ENCODE measurements at places on chromosomes 4 and X.
A peak's percentile ranks its signal among the peaks of the same experiment; 100 is the strongest.

- no peak for DNase-seq
These were observed 200.1 kb upstream of the PPARGC1A start for GRCh38 chr4:24089851-24090534.

DNA sequence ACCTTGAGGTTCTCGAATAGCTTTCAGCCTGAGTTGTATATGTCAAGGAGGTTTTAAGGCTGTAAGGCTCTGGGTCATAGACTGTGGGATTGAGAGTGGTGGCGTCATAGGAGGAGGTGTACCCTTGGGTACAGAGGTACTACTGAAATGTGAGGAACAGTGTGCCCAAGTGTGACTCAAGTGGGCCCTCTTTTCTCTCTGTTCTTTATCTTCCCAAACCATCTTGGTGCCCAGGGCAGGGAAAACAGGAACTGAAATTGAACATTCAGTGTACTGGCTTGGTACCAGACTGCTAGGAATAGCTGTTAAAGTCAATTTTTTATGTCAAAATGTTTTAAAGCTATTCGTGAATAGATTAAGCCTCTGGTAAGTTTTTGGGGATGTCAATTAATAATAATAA is 136.2 kb upstream of the RPS6KA3 start:
- DNase-seq = no peak

DNA sequence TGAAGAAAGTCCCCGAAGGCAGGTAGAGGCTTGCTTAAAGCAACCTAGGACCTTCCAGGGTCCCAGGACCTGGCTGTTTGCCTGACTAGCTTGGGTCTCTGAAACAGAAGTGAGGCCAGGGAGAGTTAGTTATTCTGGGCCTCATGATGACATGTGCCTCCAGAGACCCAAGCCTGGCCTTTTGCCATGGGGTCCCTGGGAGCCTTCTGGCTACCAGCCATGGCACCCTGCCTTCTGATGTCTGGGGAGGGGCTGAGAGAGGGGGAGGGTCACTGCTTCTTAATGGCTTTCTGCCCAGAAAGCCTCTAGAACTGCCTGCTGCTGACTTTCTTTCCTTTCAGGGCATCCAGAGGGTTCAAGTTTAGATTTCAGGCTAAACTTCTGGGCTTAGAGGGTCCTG is 1.0 kb upstream of the STARD8 start:
- no peak for DNase-seq

DNA sequence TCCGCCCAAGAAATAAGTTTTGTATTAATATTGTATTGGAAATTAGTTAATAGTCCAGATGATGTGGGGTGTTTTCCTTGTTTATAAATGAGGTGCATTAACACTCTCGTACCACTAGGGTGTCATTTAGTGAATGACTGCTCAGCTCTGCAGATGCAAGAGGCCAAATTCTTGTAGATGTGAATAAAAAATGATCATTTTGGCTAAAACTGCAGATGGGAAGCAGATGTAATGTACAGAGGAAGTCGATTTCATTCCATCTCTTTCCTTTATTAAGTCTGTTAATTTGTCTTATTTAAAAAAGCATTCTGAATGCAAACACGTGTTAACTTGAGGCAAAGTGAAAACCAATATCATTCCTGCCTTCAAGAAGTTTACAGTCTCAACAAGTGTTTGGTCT is 108.1 kb downstream of the DHX15 start:
- no peak for DNase-seq

GRCh38 chrX:56564921-56565840 is 1.8 kb downstream of the UBQLN2 start:
- DNase-seq = peak; percentile 43

DNA sequence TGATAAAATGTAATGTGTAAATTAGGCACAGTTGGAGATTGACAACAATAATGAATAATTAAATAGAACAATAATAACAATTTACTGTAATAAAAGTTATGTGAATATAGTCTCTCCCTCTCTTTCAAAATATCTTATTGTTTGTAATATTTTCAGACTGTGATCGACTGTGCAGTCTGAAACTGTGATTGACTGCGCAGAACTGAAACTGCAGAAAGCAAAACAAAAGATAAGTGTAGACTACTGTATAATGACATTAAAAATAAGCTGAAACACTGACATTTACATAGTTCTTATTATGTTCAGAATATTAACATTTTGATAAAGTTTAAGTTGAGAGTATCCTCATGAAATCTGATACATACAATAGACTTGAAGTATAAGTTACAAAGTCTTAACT is 371.0 kb downstream of the CCSER1 start:
- no peak for DNase-seq

- DNase-seq = no peak
These were observed 465.4 kb upstream of the GRID2 start for GRCh38 chr4:91838181-91838861.

DNA sequence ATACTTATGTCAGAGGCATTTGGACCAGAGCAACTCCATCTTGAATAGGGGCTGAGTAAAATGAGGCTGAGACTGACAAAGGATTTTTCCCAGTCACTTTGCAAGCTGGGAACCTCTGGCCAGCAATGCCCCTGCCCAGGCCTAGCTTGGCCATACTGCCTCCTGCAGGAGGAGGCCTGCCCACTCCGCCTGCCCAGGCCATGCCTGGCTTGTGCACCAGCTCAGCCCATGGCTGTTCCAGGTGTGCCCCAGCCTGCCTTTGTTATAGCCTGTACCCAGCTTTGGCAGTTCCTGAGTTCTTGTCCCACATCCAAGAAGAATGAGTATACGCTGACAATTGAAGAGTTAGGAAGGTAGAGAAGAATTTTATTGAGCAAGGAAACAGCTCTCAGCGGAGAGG is 176.1 kb downstream of the AASDH start:
- no peak for DNase-seq

- no peak for DNase-seq
These were observed 20.4 kb downstream of the KIAA1210 start for GRCh38 chrX:119107206-119107605.

GRCh38 chrX:120365320-120365719 is 3.4 kb downstream of the ATP1B4 start:
- DNase-seq = peak; percentile 58

DNA sequence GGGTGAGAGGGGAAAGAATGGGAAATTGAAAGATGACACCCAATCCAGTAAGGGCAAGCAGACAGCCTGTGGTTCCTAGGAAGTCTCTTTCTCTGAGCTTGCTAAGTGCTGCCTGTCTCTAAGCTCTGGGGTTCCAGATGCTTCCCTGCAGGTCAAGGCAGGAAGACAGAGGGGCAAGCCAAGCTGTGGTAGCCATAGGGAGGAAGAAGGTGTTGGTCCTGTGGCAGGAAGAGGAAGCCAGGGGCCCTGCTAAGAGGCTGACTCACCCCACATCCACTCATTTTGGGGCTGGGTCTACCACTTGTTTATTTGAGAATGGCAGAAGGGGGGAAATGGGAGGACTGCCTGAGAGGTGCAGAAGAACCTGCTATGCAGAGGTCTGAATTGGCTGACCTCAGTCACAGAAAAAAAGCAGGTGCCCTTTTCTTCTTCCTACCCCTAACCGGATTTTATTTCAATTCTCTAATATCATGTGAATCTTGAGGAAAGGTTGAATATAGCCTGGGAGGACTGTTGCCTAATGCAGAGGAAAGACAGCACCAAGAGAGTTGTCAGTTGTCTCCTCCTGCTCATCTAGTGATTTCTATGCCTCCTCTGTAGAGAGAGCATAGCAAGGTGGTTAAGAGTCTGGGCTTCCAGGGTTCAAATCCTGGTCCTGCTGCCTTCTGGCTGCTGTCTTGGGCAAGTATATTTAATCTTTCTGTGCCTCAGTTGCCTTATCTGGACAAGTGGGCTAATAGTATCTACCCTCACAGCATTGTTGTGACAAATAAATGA is 27.4 kb downstream of the HOPX start:
- DNase-seq = peak; percentile 72

DNA sequence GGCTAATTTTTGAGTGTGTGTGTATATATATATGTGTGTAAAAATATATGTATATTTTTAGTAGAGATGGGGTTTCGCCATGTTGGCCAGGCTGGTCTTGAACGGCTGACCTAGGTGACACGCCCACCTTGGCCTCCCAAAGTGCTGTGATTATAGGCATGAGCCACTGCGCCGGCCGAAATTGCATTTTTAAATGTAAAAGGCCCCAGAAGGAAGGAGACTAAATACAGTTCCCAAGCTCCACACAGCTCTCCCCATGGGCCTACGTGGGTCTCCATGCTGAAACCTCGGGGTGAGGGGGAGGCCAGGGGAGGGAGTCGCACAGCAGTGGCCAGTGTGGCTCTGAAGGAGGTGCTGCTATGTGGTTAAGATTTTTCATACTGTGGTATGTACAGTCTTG is 12.8 kb upstream of the CDKN2AIP start:
- peak; percentile 7 for DNase-seq

DNA sequence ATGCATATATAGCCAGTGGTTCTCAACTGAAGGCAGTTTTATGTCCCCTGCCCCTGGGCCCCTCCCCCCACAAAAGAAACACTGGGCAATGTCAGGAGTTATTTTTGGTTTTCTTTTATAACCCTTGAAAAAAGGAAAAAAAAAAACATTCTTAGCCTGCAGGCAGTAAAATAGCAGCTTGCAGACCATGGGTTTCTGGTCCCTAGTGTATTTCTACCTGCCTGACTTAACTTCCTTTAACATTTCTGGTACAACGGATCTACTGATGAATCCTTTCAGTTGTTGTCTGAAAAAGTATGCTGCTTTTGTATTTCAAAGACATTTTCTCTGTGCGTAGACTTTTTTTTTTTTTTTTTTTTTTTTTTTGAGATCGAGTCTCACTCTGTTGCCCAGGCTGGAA is 11.1 kb upstream of the FAM200B start:
- DNase-seq = no peak

- no peak for DNase-seq
These were observed 42.0 kb upstream of the RBMXL3 start for GRCh38 chrX:115147220-115147619.

GRCh38 chrX:42886519-42886918 is 108.6 kb upstream of the PPP1R2C start:
- no peak for DNase-seq

DNA sequence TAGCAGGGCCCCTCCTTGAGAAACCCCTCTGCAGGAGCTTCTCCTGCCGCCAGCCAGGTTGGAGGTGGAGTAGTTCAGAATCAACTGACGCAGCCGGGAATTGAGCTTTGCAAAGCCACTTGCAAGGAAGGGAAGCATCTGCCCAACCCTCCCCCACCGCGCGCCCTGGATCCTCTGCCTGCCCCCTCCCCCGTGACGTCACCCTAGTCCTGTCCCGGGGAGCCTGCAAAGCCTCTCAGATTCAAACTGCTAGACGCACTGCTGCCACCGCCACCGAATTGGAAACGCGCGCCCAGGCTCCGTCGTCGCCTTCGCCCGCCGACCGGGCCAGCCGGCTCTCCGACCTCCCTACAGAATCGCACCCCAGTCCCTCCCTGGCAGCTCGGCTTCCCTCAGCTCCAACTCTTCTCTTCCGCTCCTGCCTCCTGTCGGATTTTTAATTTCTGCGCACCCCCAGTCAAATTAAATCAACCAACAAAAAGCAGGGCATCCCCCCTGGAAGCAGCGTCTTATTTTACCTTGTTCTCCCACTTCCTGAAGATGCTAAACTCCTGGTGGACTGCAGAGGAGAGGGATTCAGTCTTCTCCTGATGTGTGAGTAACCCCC is 3.8 kb downstream of the SLITRK2 start:
- DNase-seq = no peak

GRCh38 chrX:39772057-39772832 is 325.5 kb downstream of the BCOR start:
- DNase-seq = peak; percentile 86

DNA sequence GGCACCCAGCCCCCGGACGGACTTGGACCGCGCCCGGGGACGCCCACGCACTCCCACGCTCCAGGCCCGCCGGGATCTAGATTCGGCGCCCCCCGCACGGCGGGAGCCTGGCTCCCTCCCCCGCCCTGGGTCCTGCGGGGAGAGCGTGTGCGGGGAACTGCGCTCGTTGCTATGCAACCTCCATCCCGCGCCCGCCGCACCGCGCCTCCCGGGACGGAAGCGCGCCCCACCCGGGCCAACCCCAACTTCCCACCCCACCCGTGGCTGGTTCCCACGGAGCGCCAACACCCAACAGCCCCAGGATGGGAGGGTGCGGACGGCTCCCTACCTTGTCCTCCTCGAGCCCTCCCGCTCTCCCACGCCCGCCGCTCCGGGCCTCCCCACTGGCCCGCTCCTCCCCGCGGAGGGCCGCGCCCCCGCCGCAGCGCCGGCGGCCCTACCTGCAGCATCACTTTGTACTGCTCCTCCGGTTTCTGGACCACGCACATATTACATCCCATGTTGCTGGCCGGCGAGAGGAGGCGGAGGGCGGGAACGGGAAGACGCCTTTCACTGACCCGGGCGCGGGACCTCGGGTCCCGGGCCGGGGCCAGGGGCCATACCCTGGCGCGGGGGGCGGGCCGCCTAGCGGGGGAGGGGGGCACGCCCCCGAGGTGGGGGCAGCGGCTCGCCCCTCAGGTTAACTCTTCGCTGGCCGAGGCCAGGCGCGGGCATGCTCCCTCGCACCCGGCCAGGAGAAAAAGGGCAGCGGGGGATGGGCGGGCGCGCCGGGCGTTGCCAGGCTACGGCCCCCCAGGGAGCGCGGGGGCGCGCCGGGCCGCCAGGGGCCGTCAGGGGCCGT is at the start of gene PDZD4:
PDZD4 (minus strand) TSS at position 746 of the 841 bp plus-strand sequence; CDS start at position 500, 246 bp downstream.
- peak; percentile 26 for DNase-seq

DNA sequence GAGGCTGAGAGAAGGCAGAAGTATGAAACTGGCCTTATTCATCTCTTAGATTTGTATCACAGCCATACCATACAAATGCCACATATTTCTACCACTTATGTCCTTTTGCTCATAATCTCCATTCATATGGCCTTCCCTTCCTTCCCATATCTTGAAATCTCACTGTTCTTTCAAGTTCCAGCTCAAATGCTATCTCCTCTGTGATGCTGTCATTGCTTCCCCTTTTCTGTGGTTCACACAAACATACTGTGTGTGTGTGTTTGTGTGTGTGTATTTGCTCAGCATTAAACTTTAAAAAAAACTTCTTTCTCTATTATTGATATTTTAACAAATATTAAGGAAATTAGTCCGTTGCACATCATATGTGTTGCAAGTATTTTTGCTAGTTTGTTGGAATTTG is 26.7 kb downstream of the PHKA1 start:
- no peak for DNase-seq
